Activated naive CD4-positive, alpha-beta T cell treated with anti-CD3 and anti-CD28 coated beads for 36 hours (primary cell): ENCODE measurements at places on chromosomes 6 and 20. TPM values are rescaled to one million over a fixed set of nuclear protein-coding genes. Genes with fewer than 3 reads are reported as not detected.
A peak's percentile ranks its signal among the peaks of the same experiment; 100 is the strongest.

DNA sequence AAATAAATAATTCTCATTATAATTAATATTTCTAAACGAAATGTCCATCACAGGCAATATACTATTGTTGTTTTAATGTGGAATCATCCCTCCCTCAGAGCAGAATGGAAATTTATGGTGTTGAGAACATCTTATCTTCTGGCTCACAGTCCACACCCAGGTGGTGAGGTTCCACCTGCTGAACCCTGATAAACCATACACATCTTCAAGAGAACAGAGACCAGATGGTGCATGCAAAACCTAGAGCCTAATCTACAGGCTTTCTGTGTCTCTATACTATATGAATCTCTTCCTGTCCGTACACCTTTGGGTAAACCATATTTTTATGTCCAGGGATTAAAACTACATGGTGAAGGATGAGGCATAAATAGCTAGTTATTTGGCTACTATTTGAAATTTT is 52.3 kb upstream of the UFL1 start:
- no peak for DNase-seq

ANKS1A gene
- 6.8 TPM for total RNA-seq

GRCh38 chr6:108764580-108764950 is 83.7 kb upstream of the ARMC2 start:
- no peak for DNase-seq

- no peak for DNase-seq
Observed at GRCh38 chr6:16624636-16625290, 136.5 kb downstream of the ATXN1 start.

- no peak for DNase-seq
Observed at GRCh38 chr20:47675190-47676142, 109.8 kb downstream of the SULF2 start.

- peak; percentile 27 for DNase-seq
Observed at GRCh38 chr6:170152989-170153388, 137.9 kb downstream of the DLL1 start.

DNA sequence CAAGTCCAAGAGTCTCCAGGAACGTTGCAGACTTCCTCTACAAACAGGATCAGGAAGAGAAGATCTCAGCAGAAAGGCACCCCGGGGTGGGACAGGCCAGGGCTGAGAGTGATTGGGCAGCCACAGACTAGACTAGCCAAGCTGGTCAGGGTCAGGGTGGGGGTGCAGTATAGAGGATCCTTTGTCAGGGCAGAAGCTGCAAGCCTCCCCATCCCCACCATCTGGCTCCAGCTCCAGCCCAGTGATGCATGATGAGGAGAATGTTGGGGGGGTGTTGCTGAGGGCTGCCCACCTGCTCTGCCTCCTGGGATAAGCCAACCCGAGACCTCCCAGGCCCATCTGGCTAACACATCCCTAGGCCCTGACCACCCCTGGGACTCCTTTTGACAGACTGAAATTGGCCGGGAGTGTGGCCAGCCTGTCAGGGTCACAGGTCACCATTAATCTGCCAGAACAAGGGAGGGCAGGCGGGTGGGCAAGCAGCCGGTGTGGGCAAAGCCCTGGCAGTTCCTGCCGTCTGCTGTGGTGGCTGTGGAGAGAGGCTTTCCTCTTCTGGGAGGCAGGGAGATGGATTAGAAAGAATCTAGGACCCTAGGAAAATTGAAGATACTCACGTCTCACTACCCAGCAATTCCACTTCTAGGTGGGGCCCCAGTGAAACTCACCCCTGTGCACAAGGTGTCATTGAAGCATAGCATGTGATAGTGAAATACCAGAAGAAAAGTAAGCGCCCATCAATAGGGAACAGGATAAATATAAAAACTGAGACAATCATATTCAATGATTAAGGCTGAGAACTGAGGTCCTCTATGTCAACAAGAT is 22.1 kb upstream of the SNTA1 start:
- DNase-seq = no peak

DNA sequence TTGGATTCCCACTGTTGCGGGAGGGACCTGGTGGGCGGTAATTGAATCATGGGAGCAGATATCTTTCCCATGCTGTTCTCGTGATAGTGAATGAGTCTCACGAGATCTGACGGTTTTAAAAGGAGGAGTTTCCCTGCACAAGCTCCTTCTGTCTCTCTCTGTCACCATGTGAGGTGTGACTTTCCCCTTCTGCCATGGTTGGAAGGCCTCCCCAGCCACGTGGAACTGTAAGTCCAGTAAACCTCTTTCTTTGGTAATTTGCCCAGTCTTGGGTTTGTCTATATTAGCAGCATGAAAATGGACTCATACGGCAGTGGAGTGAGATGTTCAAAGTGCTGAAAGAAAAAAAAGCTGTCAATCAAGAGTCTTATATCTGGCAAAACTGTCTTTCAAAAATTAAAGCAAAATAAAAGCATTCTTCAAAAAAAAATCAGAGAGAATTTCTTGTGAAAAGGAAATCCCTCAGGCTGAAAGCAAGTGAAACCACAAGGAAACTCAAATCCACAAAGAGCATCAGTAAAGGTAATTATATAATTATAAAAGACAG is 15.5 kb upstream of the KIF25 start:
- DNase-seq = no peak

DNA sequence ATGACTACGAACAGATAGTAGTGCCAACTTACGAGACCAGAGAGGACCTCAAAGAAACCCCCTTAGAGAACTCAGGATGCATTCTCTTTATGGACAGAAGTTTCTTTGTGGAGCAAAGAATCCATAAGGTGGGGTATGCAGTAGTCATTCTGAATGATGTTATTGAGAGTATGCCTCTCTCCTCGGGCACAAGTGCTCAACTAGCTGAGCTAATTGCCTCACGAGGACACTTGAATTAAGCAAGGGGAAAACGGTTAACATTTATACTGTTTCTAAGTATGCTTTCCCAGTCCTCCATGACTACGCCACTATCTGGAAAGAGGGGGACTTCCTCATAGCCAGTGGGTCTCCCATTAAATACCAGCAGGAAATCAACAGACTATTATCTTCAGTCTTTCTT is 25.6 kb downstream of the MC3R start:
- no peak for DNase-seq

CCN5 gene
- not detected for total RNA-seq

GPR6 gene
- total RNA-seq = not detected

GINS1 gene
- total RNA-seq = 27.7 TPM

DNA sequence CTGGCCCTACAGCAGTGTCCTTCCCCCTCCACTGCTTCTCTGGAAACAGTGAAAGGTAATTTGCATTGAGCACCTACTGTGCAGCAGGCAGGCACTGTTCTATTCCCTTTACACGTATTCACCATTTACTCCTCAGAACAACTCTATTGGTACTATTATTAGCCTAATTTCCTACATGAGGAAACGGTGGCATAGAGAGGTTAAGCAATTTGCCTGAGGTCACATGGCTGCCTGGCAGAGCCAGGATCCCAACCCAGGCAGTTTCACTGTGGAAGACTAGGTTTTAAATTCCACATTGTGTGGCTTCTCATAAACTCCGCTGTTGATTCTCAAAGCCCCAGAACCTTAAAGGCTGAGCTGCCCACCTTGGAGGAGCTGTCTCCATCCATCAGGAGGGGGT is 72.7 kb downstream of the CLIC5 start:
- no peak for DNase-seq

GRCh38 chr6:100230953-100231316 is 233.8 kb downstream of the SIM1 start:
- no peak for DNase-seq

- peak; percentile 13 for DNase-seq
Observed at GRCh38 chr6:149273318-149273717, 44.2 kb upstream of the TAB2 start.

- peak; percentile 51 for DNase-seq
Observed at GRCh38 chr6:57173056-57173885, 1.1 kb downstream of the BAG2 start.

DNA sequence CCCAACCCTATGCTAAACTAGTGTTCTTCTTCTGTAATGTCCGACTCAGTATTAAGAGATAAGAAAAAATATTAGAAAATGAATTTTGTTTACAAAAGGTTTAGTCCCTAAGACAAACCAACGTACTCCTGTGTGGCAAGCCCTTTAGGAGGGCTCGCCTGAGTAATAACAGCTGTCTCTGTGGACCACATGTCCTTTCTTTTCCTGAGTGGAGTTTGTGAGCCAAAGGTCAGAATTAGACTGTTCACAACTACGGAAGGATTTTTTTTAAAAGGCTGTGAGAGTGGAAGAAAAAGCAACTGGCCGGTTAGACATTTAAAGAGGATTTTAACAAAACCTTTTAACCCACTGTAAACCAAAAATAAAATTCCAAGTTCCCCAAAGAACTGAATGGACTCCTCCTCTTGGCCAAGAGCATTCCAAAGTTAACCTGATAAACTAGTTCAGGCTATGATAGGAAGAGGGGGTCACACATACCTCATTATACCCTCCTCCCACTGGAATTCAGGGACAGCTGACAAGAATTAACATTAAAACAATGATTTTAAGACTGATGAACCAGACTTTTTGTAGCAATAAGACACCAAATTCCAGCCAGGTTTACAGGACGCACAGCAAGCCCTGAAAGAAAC is 43.5 kb downstream of the FAM184A start:
- DNase-seq = no peak

CCM2L gene
- not detected for total RNA-seq

DNA sequence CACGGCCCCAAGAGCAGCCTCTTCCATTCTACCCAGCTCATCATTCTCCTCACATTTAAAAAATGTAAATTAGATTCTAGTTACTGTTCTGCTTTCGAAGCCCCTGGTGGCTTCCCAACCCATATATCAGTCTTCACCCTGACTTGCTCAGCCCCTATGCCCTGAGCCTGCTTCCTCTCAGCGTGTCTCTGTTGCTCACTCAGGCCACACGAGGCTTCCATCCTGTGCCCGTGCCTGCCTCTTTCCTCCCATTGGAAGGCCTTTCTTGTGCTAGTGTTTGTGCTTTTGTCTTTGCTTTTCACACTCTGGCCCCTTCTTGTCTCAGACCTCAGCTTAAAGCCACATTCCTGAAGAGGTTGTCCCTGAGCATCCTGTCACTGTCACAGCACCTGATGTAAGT is 78.1 kb downstream of the AFDN start:
- DNase-seq = no peak

KCNQ5 gene
- 11.8 TPM for total RNA-seq

DNA sequence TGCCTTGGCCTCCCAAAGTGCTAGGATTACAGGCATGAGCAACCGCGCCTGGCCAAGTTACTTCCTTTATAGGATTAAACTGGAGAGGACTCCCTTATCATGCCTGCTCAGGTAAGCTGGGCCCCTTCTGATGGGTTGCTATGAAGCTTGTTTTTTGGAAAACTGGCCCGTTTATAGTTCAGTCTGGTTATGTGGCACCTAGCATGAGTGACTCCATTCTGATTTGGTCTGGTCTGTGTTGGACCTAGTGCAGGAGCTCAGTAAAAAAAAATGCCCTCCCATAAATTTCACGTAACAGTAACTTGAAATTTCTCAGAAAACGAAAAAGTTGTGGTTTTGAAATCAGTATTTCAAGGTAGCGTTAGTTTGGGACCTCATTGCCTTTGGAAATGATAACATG is 448.4 kb downstream of the HACE1 start:
- DNase-seq = no peak

GRCh38 chr20:61988665-61989064 is 77.0 kb downstream of the TAF4 start:
- no peak for DNase-seq

DNA sequence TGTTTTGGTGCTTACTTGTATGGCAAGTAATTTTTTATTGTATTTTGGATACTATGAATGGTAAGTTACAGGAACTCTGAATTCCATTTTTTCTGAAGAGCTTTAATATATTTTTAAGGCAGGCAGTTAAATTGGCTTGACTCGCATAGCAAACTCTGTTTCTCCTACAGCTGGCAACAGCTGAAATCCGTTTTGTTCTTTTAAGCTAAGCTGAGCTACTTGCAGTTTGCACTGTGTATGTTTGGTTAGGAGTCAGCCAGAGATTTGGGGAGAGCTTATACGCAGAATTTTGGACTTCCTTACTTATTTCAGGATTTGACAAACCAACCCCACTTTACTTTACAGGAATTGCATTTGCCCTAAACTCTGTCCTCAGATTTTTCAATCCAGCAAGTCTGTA is 179.1 kb downstream of the COL19A1 start:
- no peak for DNase-seq

DNA sequence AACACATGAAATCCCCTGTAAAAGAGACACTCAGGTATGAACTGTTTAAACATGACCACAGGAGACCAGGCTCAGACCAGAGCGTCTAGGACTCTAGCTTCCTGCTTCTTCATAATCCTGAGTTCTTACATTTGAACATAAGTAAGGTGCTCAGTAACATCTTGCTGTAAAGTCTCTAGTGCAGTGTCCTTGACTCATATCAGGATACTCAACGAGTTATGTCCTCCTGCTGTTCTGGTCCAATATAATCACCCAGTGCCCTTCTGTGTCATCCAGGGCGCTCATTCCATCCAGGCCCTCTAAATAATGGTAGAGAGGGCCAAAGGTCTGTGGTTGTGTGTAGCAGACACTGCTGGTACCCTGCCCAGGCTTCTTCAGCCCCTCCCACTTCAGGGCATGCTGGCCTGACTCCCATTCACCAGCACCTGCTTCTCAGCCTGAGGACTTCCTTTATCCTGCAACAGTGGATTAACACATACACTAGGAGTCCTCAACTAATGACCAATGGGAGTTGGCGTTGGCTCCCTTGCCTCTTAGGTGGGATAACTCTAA is 66.8 kb upstream of the MOCS1 start:
- DNase-seq = no peak
